ENCODE measurements at places on chromosomes 3 and 15. TPM values are rescaled to one million over a fixed set of nuclear protein-coding genes. Genes with fewer than 3 reads are reported as not detected.

DNA sequence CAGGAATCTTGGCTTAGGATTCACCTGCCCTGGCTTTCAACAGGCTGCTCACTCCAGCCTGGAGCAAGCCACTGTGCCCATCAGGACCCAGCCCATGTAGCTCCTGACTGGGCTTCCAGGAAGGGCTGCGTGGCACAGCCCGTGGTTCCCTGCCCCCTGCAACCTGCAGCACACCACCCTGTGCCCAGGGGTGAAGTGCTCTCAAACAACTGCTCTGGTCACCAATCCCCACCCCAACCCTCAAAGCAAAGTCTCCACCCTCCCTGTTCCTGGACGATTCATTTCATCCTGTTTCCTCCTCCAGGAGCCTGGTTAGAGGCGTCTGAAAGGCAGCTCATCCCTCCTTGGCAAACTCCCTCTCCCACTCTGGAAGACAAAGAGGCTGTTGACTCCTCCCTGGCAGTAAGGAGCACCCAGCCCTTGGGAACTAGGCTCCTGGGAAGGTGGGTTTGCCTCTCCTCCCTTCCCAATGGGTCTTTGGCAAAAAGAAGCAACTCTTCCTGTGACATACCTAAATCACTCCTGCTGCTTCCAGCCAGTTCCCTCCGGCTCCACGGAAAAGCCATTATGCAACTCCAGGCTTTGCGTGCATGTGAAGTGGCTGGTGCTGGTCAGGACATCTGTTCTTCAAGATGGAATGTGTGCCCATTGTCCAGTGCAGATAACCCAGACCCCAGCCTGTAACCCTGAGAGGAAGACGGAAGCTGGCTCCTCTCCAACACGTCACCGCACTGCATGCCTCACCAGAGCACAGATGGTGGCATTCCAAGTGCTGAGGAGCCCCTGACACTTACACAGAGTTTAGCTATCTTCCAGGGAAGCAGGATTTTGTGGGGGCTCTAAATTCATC, 29.1 kb upstream of the VIPR1 start:
- peak; percentile 20 for DNase-seq

The MUSTN1 gene
- total RNA-seq = not detected

DNA sequence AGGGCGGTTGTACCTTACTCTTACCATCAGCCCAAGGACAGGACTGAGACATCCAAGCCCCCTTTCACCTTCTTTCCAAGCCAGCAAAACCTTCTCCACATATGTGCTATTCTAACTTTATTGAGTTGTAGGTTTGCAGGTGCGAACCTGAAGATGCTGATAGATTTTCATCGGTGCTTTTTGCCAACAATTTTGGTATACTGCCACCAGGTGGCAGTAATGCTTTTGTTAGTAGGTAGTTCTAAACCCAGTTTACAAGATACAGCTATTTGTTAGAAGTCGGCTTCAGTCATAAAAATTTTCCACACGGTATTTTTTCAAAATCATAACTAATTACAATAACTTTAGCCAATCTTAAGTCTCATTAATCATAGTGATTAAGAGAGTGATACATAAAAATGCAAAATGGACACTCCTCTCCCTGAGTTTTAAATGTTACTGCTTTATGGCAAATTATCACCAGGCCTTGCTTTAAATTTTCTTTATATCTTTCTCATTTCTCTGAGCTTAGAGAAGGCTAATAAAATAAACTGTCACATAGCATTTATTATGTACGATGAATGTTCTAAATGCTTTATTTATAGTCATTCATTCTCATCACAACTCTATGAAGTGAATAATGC, 636 bp downstream of the TBC1D21 start:
- DNase-seq = peak; percentile 21

- DNase-seq = no peak
Observed at GRCh38 chr15:81540909-81541308, 166.9 kb upstream of the TMC3 start.

GRCh38 chr3:183098536-183099025, 715 bp downstream of the MCCC1 start:
- no peak for DNase-seq

The RGMA gene
- total RNA-seq = 0.47 TPM
